Kidney epithelial cell (primary cell): ENCODE measurements at places on chromosomes 5 and 9. TPM values are rescaled to one million over a fixed set of nuclear protein-coding genes. Genes with fewer than 3 reads are reported as not detected.
A peak's percentile ranks its signal among the peaks of the same experiment; 100 is the strongest.

DNA sequence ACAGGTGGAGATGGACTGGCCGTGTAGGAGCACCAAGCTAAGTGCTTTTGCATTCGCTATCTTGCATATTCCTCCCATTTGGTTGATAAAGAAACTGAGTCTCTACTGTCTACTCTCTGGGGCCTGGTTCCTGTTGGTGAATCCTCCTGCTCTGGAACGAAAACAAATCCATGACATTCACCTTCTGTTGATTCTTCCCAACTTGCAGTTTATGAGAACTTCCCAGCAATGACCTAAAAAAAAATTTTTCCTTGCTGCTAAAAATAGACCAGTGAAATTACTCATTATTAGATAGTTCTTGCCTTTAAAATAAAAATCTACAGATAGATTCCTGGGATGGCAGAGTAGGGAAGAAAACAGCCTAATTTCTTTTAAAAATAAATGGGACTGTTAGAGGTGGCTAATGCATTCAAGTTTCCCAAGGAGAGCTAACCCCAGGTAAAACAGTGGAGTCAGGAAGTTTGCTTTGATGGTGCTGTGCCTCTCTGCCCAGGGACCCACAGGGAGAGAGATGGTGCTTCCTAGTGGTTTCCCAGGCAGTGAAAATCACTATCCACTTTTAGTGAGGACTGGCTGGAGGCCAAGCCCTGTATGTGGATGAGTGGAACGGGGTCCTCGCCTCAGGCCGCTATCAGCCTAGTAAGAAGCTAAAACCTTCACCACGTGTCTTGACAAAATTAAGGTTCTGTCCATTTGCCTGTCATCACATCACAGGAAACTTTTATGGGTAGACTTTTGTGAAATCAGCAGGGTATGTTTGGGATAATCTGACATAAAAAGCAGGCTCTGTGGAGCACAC, 68.4 kb upstream of the NR3C1 start:
- no peak for DNase-seq

DNA sequence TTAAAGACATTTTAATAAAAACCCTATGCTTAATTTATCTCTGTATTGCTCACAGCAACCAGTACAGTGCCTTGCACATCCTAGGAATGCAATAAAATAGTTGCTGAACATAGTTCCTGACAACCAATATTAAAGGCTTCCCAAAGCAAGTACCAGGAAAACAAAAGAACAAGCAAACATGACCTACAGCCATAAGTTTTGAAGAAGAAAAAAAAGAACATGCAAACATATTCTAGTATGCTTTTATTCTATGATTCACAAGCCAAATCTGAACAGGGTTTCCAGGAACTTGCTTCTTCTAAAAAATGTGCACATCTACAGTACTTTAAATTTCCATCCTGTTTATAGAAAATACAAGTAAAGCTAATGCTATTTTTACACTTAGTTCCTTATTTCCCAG, 4.5 kb downstream of the CEMIP2 start:
- DNase-seq = no peak

DNA sequence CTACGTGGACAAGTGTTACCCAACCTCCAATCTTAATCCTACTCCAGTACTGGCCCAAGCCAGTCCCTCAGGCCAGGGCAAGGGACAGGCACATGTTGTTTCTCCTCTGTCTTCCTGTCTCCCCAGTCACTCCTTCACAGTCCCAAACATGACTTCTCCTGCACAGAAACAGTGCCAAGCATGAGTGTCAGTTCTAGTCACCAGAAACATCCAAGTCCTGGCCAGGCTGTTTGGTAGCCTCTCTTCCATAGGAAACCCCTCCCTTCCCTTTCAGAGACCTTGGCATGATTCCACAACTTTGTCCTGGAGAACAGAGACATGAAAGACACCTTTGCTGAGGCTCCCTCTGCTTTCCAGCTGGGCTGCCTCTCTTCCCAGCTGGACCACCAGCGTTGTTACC, 56.2 kb upstream of the SLC2A8 start:
- no peak for DNase-seq

GRCh38 chr9:114592356-114592755, 4.8 kb downstream of the ATP6V1G1 start:
- DNase-seq = no peak

- DNase-seq = peak; percentile 10
Observed at GRCh38 chr9:9790216-9790872, 822.5 kb downstream of the PTPRD start.

The ACOT12 gene
- total RNA-seq = not detected in 2 replicates

The UBAC1 gene
- total RNA-seq = 42.6 and 45.7 TPM in 2 replicates
